ENCODE measurements at places on chromosomes 6 and 20.

DNA sequence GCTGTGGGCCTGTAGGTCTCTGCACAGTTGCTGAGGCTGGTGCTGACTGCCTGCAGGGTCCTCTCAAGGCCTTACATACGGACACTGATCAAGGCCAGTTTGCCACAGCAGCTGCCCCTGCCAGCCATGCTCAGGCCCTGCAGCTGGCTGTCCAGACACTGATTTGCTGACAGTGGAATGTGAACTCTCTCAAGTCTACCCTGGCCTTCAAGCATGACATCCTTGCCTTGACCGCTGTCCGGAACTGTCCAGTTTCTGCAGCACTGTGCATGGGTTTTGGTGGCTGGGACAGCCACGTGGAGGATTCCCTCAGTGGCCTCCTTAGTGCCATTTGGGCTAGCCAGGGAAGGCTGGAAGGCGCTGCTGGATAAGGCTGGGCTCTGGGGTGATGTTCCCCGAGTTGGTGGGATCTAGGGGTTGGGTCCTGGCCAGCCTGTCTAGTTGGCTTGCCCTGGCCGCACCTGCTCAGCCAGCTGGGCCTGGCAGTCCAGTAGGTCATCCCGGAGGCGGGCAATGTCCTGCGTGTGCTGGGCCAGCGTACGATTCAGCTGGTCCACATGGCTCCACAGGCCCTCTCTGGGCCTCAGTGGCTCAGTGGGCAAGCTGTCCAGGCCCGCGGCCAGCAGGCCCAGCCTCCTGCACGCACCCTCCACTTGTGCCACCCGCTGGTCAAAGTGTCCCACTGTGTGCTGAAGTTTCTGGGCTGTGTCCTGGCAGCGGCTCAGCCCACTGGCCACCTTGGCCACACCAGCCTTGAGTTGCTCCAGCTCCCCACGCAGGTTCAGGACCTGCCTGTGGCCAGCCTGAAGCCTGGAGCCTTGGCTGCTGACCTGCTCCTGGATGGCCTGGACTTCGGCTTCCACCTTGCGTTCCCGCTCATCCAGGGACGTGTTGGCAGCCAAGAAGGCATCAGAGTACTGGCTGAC, 5.5 kb downstream of the EMILIN3 start:
- DNase-seq, result no peak

DNA sequence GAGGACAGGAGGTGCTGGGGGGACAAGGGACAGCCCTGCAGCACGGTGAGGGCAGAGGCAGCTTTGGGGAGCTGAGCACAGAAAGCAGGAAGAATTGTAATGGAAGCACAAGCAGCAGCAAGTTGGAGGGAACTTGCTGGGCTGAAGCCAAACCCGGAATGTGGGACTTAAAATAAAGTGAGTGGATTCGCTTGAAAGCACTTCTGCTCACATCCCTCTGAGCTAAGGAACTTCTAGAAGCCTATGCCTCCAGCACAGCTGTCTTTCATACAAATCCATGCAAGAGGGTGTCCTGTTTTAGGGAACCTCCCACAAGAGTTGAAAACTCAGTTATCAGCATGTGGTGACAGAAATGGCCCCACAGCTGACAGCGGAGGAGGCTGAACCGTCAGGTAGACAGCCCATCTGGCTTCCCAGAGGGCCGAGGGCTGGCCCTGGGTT, 71.4 kb upstream of the MLN start:
- DNase-seq, result no peak

DNA sequence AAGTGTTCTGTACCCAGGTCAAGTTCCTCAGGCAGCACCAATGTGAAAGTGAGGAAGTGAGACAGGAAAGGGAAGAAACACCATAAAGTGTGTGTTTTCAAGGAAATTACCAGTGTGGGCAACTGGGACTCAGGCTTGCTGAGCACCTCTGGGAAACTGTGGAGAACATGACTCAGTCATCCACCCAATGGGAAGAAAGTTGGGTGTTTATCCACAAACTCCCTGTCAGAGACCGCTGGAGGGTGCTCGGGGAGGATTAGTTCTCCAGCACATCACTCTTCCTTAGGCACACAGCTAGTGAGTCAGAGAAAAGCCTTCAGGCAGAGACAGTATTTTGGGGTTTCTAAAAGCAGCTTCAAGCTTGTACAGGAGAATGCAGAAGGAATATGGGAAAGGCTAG, 93.6 kb downstream of the PCSK2 start:
- no peak for DNase-seq

DNA sequence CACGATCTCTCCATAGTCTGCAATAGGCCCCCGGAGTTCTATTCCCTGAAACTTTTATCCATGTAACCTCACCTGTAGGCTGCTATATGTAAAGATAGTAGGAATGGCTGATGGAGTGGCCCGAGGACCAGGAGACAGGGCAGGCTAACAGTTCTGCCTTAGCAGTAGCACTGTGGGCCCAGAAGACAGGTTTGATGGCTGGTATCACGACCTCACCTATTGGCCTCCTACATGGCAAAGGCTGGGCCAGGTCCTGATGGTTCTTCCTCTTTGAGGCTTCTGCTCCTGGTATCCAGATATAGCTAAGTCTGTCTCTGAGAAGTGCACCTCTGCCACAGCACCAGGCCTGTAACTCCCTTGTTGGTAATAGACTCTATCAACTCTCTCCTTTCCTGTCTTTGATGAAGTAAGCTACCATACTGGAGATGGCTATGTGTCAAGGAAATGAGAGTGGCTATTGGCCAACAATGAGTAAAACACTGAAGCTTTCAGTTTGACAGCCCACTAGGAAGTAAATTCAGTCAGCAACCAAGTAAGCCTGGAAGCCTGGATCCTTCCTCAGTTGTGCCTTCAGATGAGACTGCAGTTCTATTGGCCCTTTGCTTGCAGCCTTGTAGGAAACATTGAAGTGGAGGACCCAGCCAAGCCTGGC, 5.7 kb downstream of the SPEF1 start:
- DNase-seq, result no peak

Data from thoracic aorta (tissue), 2 donors.